Activated CD4-positive, alpha-beta T cell treated with anti-CD3 and anti-CD28 coated beads for 1 hour (primary cell): ENCODE measurements at places on chromosomes 3 and 15.

GRCh38 chr15:41981371-41982132 lies 9.2 kb upstream of the EHD4 start:
- DNase-seq, result peak; percentile 4

- no peak for DNase-seq
These were observed 533 bp upstream of the SMAD3 start for GRCh38 chr15:67064607-67065530.

GRCh38 chr3:171072432-171072831 lies 45.9 kb upstream of the SLC2A2 start:
- DNase-seq, result no peak

DNA sequence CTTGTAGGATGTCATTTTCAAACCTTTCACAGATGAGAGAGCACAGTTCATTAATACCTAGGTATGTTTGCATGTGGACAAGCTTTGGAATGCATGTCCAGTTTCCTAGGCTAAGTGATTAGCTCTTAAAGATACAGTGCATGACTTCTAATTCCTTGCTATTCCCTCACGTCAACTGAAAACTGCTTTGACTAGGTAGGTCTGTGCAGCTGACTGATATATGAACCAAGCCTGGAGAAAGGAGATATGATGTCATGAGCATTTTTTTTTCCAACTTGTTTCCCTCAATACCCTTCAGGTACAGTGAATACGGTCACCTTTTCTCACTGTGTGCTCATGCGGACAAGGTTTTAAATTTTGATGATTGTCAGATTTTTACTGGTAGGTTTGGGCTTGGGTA lies 41.6 kb upstream of the TASOR start:
- DNase-seq, result no peak

DNA sequence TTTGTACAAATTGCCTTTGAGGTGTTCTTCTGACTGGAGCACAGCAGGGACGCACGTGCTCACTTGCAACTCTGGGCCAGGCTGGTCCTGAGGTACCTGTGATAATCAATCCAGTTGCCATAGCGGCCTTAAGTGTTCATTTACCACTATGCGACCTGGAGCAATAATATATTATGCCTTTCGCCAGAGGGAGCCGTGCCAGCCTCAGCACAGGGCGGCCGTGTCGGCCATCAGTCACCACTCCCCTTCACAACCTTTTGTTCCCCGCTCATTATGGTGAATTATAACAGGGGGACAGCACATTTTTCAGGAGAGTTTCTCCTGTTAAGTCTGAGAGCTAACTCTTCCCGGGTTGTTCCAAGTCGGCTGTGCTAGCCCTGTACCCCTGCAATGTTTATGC lies 289.7 kb downstream of the RORA start:
- DNase-seq, result no peak

DNA sequence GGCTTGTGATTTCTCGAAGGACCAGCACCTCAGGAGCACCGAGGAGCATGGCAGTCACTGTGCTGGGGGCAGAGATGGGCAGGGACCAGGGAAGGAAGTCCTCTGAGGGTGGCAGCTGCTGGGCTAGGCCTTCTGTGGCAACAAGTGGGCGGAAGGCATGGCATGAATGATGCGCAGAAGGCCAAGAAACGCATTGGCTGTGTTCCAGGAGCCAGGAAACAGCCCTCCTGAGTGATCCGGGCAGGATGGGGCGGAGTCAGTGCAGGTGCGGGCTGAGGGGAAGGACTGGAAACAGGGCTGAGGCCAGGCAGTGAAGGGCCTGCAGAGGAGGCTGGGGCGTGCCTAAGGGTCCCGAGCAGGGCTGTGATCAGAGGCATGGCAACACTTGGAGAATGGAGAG lies 23.6 kb downstream of the MRPS11 start:
- DNase-seq, result no peak

- no peak for DNase-seq
These were observed 22.9 kb upstream of the HHATL start for GRCh38 chr3:42725454-42725853.

DNA sequence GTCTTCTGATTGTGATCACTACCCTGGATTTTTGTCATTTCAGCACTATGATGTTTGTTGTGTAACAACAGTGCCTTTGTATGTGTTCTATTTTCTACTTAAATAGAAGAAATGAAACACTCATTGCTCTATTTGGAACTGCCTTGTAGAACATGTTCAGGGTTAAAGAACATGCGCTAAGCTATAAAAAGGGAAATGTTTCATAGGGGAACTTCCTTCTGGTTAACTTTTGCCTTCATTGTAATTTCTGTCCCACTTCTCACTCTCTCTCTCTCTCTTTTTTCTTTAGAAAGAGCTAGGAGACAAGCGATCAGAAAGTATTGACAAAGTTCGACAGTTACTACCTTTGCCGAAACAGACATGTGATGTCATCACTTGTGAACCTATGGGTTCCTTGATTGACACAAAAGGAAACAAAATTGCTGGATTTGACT lies at the start of gene P2RY12:
TSS of gene P2RY12 (minus strand) at position 13 of the 434 bp plus-strand sequence. CDS start 45,908 bp downstream, outside the sequence.
- DNase-seq, result no peak

DNA sequence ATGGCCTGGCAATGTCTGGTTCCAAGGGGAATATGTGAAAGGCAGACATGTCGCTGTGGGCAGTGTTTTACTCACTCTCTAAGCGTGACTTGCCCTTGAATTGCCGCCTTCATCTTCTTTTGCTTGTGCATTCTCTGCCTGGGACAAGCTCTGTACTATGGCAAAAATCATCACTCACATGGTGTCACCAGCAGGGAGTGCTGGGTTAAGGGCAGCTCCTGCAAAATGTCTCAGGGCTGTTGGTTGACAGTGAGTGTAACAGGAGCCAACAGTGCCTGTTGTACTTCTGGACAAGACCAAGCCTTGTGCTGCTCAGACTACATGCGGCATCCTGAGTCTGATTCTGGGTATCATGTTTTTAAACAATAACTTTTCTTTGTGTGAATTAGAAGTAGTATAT lies 45.3 kb upstream of the KY start:
- DNase-seq, result no peak

- no peak for DNase-seq
These were observed 244.3 kb downstream of the NTRK3 start for GRCh38 chr15:88012233-88012632.

- DNase-seq, result no peak
These were observed 100.2 kb downstream of the IQSEC1 start for GRCh38 chr3:12972781-12973702.

- no peak for DNase-seq
These were observed 349.9 kb downstream of the ZBBX start for GRCh38 chr3:167030082-167030725.

- DNase-seq, result no peak
These were observed 71.0 kb downstream of the SETD5 start for GRCh38 chr3:9468460-9468859.

- DNase-seq, result no peak
These were observed 30.2 kb downstream of the KCNAB1 start for GRCh38 chr3:156150434-156151066.

- DNase-seq, result no peak
These were observed 18.3 kb downstream of the MYZAP start for GRCh38 chr15:57609805-57610529.

DNA sequence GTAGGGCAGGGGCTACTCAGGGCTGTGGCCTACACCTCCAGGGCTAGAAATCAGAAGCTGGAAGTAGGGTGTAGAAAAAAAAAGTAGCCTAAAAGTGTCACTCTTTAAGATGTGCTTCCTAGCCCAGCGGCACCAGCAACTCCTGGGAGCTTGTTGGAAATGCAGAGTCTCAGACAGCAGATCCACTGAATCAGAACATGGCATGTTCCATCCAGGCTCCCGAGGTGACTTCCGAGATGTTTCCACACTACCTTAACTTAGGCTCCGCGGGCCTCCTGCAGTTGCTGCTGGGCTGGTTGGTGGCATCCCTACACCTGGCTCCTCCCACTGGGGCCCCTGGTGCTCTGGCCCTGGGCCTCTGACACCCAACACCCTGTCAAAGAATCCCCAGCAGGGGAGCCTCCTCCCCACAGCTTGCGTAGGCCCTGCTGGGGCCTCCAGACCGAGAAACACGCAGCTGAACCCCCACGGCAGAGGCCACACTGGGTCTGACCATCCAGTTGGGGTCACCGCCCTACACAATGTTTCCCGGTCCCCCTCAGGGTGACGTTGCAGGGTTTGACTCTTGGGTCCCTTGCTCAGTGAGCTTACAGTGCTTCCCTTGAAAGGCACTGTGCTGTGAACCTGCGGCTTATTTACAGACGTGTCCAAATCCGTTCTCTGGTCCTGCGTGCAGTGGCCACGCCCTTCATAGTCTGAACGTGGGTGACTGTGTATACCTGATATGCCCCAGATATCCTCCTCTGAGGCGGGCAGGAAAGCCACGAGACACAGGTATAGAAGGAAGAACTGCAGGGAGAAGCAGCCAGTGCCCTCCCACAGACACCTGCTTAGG lies 46.5 kb downstream of the FAM174B start:
- DNase-seq, result no peak

DNA sequence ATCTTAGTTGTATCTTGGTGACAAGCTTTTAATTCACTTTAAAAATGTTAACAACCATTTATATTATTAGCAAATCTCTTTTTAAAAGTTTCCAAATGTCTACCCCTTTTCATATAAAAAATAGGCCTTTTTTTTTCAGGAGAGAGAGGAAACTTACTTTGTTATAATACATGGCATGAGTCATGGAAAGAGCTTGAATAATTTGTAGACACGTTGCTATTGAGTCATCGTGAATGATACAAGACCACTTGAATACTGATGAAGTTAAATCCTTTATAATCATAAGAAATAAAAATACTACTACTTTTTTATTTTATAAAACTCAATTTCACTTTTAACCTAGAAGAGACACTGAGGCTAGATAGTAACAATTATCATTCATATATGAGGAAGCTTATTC lies 70.3 kb upstream of the BBX start:
- DNase-seq, result no peak

DNA sequence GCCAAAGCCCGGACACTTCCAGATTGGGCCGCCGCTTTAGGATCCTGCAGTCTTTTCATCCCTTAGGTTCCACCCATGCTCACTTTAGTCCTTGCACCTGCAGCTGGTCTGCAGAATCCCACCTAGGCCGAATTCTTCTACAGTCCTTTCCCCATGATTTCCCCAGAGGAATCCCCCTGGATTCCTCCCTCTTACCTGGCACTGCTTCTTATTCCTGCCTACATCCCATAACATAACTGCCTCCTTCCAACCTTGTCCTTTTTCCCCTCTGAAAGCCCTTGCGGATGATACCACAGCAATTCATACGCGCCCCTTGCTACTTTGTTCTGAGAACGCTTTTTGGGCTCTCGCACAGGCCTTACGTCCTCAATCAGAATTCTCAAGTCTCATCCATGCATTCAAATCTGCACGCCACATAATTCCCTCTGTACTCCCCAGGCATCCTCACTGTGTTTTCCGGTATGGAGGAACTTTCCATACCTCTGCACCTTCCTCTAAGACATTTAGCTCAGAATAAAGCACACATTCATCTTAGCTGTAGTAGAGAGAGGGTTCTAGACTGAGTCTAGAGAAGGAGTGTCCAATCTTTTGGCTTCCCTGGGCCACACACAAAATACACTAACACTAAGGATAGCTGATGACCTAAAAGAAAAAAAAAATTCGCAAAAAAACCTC lies 619 bp downstream of the EIF2AK4 start:
- no peak for DNase-seq

GRCh38 chr15:53559364-53560277 lies 199.8 kb downstream of the WDR72 start:
- no peak for DNase-seq

GRCh38 chr3:156395961-156396710 lies 158.8 kb downstream of the SSR3 start:
- DNase-seq, result no peak

DNA sequence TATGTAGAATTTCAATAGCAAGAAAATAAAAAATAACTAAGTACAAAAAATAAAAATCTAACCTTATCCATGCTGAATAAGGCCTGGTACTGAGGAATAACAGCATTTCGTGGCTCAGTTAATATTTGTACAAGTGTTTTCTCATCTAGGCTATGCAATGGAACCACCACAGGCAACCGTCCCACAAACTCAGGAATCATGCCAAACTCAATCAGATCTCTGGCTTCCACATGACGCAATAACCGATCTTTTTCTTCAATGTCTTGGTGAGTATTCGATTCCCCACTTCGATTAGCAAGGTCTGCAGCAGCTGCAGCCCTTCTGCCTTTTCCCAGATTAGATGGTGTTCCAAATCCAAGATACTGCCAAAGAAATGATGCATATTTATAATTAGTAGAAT lies 21.1 kb upstream of the PDCD7 start:
- no peak for DNase-seq

DNA sequence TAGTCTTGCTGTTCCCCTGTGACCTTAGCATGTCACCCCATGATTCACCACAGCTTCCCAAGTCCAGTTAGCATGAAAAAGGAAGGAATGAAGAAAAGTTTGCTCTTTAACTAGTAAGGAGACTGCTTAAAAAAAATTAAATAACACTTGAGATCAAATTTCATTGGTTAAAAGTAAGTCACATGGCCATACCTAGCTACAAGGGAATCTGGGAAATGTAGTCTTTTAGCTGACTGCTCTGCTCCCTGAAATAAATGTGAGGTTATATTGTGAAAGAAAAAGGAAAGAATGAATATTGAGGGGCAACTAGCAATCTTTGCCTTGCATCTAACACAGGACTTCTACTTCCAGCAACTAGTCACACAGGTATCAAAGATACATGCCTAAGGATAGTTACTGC lies 84.7 kb upstream of the LRRN1 start:
- no peak for DNase-seq

- no peak for DNase-seq
These were observed 39.9 kb downstream of the GATM start for GRCh38 chr15:45338417-45338816.

DNA sequence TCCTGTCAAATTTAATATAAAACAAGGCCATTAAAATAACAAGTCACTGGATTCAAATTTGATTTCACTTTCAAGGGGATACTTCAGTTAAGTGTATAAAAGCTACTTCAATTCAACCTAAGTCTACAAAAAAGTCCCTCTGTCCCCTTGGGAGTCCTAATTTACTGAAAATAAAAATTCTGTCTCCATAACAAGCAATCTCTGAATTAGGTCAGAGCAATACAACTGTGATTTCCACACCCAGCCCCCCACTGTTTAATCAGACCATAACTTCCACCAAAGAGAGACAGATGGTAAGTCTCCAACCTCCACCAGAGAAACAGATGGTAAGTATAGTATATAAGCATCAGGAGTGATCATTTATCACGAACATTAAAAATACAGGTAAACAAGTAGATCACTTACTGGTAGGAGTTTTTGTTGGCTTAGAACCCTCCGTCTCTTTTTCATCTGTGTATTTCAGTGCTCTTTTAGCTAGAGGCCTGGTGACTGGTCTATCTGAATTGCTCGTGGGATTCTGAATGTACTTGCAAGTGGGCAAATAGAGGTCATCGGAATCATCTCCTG lies 12.1 kb downstream of the SGO1 start:
- no peak for DNase-seq

DNA sequence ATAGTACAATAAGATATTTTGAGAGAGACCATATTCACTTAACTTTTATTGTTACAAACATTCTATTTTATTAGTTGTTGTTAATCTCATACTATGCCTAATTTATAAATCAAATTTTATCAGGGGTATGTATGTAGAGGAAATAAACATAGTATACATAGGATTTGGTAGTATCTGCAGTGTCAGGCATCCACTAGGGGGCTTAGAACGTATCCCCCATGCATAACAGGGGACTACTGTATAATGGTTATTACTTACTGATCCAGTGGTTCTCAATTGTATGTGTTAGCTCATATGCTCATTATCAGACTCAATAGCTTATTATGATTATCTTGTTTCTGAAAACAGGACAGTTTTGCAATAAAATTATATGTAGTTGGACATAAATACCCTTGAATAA lies 27.6 kb downstream of the CMC1 start:
- DNase-seq, result no peak
